ENCODE measurements at places on chromosomes 3 and 15.

- DNase-seq: no peak
Observed at GRCh38 chr3:133540896-133541674, 32.4 kb upstream of the CDV3 start.

DNA sequence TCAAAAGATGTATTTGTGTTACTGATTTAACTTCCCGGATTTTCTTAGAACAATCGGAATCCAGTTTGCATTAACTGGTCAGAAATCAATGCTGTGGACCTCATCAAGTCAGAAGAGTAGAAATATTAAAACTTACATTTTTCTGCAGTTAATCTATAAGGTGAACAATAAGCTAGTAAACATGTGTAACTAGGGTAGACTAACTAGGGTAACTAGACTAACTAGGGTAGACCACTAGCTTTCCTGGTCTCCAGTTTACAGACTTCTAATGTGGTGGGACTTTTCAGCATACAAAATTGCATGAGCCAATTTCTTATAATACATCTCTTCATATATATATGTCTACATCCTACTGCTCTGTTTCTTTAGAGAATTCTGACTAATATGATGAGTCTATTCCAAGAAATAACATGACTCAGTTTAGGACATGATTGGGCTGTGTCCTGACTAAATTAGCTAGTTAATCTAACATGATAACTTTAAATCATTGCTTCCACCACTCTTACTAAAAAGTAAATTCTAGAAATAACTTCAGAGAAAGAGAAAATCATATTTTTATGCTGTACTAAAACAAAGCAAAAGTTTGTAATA is 5.3 kb downstream of the PLSCR2 start:
- no peak for DNase-seq

- no peak for DNase-seq
Observed at GRCh38 chr15:89395996-89396395, 61.4 kb upstream of the POLG start.

DNA sequence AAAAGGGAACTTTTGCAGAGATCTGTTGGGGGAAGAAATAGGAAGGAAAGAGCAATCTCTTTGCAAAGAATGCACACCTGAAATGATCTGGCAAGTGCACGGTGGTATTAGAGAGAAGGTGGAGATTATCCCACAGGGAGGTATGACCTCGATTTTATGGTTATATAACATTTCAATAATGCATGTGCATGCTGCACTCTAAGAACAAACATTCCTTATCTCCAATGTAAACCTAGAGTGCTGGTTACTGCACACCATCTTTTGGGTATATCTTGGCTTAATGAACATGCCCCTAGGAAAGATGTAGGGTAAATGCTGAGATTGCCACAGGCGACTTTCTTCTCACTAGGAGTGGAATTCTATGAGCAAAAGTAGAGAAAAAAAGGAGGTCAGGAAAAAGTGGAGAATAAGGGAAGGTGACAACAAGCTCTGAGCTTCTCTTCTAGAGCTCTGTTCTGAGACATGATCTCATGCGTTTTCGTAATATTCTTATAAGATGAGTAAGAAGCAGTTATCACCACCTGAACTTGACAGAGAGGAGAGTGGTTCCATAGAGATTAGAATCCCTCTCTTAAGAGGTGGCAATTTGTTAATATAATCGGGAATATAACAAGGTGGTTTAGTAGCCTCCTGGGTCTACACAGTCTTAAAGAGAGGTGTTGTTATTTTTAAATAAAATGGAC is 117.5 kb upstream of the TMC3 start:
- no peak for DNase-seq

DNA sequence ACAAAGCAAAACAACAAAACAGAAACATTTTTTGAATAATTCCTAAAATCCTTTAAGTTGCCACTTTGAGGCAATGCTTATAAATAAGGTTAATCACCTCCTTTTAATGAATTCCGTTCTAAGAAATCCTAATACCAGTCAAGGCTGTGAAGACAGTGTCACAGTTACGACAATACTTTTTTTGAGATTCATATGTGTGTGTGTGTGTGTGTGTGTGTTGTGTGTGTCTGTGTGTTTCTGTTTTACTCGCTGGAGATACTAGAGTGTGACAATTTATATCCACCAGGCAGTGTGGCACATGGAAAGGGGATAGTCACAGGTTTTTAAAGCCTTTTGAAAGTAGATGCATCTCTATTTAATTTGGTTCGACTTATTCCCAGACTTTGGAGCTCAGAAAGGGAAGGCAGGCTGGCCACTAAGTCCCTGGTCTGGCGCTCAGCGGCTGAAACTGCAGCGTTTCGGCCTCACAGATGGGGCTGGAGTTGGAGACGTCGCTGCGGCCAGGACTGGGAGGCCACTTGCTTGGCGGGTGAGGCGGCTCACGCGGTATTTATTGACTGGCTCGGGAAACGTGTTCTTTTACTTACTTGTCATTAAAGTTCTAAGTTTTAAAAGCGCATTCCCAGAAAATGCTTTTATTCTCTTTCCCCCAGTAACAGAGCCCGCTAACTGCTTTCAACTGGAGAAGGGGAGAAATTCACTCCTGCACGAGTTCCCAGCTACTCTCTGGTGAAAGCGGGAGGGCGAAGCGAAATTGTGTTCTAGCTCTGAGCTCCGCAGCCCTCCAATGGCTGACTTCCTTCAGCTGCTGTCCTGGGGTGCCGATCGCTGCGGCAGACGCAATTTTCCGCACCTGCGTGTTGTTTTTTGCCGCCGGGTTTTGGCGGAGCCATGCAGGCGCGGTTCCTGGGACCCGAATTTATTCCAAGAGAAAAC is 13.7 kb downstream of the ZIC1 start:
- peak; percentile 81 for DNase-seq

DNA sequence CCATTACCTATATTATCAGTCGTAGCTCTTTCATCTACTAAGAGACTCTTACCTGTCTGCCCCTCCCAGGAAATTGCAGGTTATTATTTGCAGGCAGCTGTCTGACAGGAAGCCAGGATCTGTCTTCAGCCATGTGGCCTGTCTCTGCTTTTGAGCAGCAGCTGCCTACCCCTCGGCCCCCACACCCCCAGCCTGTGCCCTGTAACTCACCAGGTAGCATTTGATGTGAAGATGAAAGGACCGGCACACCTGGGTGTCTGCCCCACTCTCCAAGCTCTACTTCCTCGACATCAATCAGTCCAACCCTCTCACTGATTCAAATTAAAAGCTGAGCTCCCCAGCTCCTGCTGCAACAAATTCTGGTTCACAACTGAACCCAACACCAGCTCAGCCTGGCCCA is 197.2 kb upstream of the CTNNB1 start:
- DNase-seq: no peak

DNA sequence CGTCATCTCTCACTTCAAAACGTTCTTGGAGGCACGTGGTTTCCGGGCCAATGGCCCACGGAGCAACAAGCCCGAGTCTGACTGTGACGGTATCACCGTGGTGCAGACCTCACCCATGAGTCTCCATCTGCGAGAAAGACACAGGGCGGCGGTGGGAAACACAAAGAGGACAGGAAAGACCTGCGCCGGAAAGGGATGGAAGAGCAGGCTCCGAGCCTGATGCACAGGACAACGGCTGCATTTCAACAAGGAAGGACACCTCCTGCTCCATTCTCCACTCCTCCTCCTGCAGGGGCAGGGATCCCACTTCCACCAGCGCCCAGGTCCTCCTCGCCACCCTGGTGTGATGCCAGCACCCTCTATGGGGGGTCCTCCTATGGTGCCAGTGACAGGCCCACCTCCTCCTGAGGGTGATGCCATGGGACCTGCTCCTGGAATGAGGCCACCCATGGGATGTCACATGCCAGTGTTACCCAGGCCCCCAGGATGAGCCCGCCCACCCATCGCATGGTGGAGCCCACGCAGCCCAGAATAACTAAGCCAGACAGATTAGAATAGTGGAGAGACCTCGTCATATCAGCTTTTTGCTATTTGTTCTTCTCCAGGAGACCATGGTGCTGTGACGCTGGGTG is 73.0 kb upstream of the PCSK6 start:
- no peak for DNase-seq

DNA sequence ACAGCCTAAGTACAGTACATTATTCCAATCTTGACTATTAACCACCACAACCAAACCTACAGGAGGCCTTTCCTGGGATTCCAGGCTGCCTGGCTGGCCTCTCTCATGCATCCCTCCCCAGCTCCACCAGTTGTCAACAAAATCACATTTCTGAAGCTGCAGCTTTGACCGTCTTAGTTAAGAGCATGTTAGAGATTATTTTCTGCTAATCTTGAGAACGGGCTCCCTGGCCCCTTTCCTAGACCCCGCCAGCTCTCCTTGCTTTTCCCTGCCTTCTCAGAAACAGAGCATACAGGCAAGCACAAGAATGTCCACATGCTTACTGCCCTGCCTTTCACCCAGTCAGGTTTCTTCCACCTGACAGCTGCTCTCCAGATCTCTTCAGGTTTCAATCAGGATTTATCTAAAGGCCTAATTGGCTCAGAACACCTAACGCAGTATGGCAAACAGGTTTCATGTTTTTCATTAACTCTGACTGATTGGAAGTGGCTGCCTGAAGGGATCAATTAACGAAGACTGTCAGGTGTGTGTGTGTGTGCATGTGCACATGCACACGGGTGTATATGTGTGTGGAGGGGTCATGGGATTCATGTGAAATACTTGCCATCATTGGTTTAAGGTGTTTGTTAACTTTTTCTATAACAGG is 12.3 kb downstream of the KY start:
- DNase-seq: no peak

- peak; percentile 41 for DNase-seq
Observed at GRCh38 chr3:124859025-124859424, 28.1 kb downstream of the ITGB5 start.

DNA sequence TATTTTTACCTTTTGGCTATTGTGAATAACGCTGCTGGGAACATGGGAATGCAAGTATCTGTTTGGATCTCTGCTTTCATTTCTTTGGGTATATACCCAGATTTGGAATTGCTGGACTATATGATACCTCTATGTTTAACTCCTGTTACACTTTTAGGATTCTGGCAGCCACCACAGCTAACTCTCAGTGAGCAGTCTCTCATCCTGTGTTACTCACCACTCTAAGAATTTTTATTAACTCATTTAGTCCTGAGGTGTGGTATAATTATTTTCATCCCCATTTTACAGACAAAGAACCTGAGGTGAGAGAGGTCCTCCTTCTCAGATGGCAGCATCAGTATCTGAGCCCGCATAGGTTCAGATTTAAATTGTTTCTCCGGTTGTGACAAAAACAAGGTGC is 1.1 kb downstream of the SPATA12 start:
- no peak for DNase-seq

DNA sequence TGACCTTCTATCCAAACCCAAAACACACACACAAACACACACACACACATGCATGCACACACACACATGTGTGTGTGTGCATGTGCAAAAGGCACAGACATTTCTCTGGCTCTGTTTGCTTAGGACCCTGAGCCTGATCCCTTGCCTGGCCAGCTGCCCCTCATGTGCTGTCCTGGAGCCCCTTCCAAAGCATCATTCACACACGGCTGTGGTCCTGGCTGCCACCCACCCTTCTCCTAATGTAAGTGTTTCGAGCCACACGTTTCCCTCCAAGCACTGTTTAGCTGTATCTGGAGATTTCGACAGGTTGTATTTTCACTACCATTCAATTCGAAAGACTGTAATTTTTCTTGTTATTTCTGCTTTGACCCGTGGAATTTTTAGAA is 45.8 kb upstream of the KLF13 start:
- no peak for DNase-seq

DNA sequence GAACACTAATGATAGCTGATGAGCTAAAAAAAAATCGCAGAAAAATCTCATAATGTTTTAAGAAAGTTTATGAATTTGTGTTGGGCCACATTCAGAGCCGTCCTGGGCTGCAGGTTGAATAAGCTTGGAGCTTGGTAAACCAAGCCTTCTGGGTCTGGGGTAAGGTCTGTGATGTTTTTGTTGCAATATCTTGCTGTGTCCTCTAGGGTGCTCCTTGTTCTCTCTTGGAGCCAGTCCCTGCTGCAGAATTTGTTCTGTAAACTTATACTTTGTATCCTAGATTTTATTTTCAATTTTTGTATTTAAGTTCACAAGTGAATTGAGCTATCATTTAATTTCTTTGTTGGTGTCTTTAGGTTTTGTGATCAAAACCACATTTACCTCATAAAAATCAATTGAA is 143.7 kb downstream of the NR1D2 start:
- DNase-seq: peak; percentile 51

GRCh38 chr15:49452595-49452994 is 29.6 kb downstream of the FGF7 start:
- no peak for DNase-seq

GRCh38 chr15:101381671-101382212 is 86.7 kb upstream of the SNRPA1 start:
- no peak for DNase-seq

- DNase-seq: no peak
Observed at GRCh38 chr3:46417841-46418611, 11.0 kb downstream of the CCRL2 start.

All from H7 (cell line).